Activated CD8-positive, alpha-beta T cell treated with anti-CD3 and anti-CD28 coated beads, Interleukin-2, amount 10 ng/mL, durations not matched to agents 7 days and 5 days (primary cell): ENCODE measurements at places on chromosomes 2 and 18. TPM values are rescaled to one million over a fixed set of nuclear protein-coding genes. Genes with fewer than 3 reads are reported as not detected.

The FOXD4L1 gene
- total RNA-seq: 0.29 TPM

- H3K27ac ChIP-seq: no peak overlapping the region
- H3K4me1 ChIP-seq: peaks cover 49% of the 10 kb centered on the region
- H3K27me3 ChIP-seq: no peaks in the 10 kb centered on the region
Measured at GRCh38 chr18:77207540-77207939, 42.1 kb upstream of the GALR1 start.

GRCh38 chr2:237886685-237887481 is 27.5 kb downstream of the RAMP1 start:
- no peaks in the 10 kb centered on the region for H3K36me3 ChIP-seq
- no peaks in the 10 kb centered on the region for H3K27me3 ChIP-seq
- no peak for DNase-seq
- H3K4me1 ChIP-seq: peaks cover 9% of the 10 kb centered on the region
- H3K4me3 ChIP-seq: no peak overlapping the region

DNA sequence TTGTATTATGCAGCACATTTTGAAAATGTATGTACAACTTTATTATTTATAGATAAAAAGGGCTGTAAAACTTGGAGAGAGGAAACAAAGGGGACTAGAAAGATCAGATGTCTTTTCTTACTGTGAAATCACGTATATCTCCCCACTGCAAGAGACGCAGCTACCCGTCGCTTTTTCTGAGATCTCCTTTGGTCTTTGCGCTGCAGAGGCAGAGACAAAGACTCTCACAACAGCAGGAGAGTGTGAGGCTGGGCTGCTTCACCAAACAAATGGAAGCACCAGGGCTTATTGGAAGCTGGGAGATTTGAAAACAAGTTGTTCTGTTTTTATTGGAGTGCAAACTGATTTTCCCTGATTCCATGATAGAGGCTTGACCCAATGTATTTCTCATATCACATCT is 129.0 kb upstream of the PARD3B start:
- H3K4me3 ChIP-seq: no peak overlapping the region
- no peak for DNase-seq
- no peaks in the 10 kb centered on the region for H3K4me1 ChIP-seq
- peaks cover 2% of the 10 kb centered on the region for H3K27me3 ChIP-seq
- no peak overlapping the region for H3K27ac ChIP-seq
- H3K36me3 ChIP-seq: no peaks in the 10 kb centered on the region

DNA sequence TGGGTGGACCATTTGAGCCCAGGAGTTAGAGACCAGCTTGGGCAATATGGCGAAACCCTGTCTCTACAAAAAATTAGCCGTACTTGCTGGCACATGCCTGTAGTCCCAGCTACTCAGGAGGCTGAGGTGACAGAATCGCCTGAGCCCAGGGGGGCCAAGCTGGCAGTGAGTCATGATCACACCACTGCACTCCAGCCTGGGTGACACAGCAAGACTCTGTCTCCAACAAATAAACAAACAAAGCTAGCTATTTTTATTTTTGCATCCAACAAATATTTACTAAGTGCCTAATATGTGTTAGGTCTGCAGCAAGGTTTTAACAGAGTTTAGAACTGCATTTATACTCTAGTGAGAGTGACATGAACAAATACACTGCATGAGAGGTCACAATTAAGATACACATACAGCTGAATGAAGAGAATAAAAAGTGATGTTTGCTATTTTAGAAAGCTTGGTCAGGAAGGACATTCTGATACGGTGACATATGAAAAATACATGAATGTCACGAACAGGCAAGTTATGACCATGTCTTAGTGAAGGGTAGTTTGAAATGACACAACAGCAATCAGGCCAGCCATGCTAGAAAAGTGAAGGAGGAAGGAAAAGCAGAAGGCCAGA is 83.2 kb upstream of the FRZB start:
- peaks cover 9% of the 10 kb centered on the region for H3K36me3 ChIP-seq
- no peak overlapping the region for H3K4me3 ChIP-seq
- peaks cover 47% of the 10 kb centered on the region for H3K4me1 ChIP-seq
- no peaks in the 10 kb centered on the region for H3K27me3 ChIP-seq
- DNase-seq: peak; percentile 21
- no peak overlapping the region for H3K27ac ChIP-seq

The RGPD5 gene
- 14.8 TPM for total RNA-seq

DNA sequence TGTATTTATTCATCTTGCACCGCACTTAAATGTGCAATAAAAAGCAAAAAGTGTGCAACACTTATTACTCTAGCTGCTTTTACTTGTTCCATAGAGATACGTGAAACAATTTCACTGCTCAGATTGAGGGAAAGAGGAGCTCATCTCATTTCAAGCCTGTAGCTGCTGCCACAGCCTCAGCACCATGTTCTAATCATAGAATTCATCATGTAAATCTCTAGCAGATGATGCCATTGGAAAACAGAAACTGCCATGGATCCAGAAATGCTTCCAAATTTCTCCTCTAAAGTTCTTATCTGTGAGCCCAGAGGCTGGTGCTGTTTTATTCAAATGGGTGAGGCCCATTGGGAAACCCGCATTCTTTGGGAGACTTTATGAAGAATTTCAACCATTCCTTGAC is 2.0 kb downstream of the CDC42EP3 start:
- no peak for DNase-seq
- peak overlapping the region; percentile 81 for H3K4me3 ChIP-seq
- H3K36me3 ChIP-seq: peaks cover 44% of the 10 kb centered on the region
- H3K27me3 ChIP-seq: no peaks in the 10 kb centered on the region

DNA sequence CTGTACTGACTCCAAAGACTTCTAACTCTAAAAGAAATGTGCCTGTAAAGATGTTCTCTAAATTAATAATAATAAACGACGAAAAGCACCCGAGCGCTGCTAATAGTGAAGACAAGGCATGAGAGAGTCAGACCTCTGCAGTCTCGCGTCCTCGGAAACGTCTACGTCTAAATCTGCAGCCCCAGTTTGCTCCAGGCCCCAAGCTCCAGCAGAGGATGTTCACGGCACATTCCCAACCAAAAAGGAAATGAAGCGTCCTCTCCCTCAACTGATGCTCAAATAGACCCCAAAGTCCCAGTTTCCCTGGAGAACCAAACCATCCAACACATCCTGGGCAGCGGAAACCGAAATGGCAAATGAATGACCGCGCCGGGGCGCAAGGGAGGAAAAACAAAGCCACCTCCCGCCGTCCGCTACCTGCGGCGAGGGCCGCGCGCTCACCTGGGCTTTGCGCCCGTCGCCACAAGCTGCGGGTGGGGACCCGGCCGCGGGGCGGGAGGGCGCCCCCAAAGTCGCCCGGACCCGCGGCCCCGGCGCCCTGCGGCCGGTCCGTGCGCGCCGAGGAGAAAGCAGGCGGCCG is 47.1 kb upstream of the CCDC150 start:
- H3K27ac ChIP-seq: no peak overlapping the region
- H3K27me3 ChIP-seq: peaks cover 80% of the 10 kb centered on the region
- peak overlapping the region; percentile 75 for H3K4me3 ChIP-seq
- DNase-seq: peak; percentile 27

DNA sequence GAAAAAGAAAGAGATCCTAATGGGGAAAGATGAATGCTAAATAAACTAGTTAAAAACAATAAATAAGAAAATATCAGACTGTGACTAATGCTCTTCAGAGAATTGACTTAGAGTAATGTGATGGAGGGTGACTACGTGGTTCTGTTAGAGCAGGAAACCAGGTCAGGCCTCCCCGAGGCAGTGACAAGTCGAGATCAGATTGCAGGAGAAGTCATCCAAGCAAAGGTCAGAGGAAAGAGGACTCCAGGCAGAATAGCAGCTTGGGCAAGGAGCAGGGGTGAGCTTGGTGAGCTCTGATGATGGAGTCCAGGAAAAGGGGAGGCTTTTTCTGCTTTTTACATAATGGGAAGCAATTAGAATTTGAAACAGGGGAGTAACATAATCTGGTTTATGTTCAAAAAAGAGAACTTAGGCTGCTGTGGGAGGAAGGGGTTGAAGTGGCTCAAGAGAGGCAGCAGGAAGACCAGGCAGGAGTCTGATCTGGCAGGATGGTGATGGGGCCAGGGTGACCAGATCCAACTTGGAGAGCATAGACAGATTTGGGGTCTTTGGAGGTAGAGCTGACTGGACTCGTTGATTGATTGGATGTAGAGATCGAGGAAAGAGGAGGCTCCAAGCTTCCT is 27.3 kb upstream of the ITGB6 start:
- no peaks in the 10 kb centered on the region for H3K36me3 ChIP-seq
- peaks cover 17% of the 10 kb centered on the region for H3K4me1 ChIP-seq
- no peak overlapping the region for H3K4me3 ChIP-seq
- H3K27me3 ChIP-seq: peaks cover 10% of the 10 kb centered on the region
- H3K27ac ChIP-seq: no peak overlapping the region

- no peak for DNase-seq
- H3K27me3 ChIP-seq: peaks cover 2% of the 10 kb centered on the region
- peaks cover 39% of the 10 kb centered on the region for H3K4me1 ChIP-seq
- peaks cover 2% of the 10 kb centered on the region for H3K36me3 ChIP-seq
- no peak overlapping the region for H3K27ac ChIP-seq
Measured at GRCh38 chr2:102337012-102337411, 18.6 kb upstream of the IL18R1 start.

The UPP2 gene
- not detected for total RNA-seq

DNA sequence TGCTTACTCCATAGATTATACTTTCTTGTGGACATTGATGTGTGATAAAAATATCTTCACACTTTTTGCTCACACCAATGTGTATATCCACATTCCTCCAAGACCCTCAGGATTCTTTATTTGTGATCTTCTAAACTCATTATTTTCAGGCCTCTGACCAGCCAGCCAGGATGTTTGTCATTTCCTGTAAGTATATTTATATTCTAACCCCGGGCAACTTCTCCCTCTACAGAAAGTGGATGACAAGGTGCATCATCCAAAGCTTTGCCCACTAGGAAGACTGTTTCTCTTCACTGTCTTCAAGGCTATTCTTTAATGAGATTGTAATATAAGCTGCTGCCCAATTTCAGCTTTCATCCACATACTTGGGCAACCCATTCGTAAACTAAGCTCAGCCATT is 3.6 kb upstream of the CWC22 start:
- peaks cover 11% of the 10 kb centered on the region for H3K4me1 ChIP-seq
- no peak overlapping the region for H3K4me3 ChIP-seq
- H3K36me3 ChIP-seq: no peaks in the 10 kb centered on the region
- peaks cover 1% of the 10 kb centered on the region for H3K27me3 ChIP-seq
- no peak for DNase-seq

GRCh38 chr2:85663594-85664565 is 4.1 kb downstream of the SFTPB start:
- H3K27ac ChIP-seq: peak overlapping the region; percentile 2
- H3K27me3 ChIP-seq: no peaks in the 10 kb centered on the region
- H3K4me1 ChIP-seq: peaks cover 7% of the 10 kb centered on the region
- no peaks in the 10 kb centered on the region for H3K36me3 ChIP-seq
- no peak overlapping the region for H3K4me3 ChIP-seq

The NEU2 gene
- not detected for total RNA-seq

DNA sequence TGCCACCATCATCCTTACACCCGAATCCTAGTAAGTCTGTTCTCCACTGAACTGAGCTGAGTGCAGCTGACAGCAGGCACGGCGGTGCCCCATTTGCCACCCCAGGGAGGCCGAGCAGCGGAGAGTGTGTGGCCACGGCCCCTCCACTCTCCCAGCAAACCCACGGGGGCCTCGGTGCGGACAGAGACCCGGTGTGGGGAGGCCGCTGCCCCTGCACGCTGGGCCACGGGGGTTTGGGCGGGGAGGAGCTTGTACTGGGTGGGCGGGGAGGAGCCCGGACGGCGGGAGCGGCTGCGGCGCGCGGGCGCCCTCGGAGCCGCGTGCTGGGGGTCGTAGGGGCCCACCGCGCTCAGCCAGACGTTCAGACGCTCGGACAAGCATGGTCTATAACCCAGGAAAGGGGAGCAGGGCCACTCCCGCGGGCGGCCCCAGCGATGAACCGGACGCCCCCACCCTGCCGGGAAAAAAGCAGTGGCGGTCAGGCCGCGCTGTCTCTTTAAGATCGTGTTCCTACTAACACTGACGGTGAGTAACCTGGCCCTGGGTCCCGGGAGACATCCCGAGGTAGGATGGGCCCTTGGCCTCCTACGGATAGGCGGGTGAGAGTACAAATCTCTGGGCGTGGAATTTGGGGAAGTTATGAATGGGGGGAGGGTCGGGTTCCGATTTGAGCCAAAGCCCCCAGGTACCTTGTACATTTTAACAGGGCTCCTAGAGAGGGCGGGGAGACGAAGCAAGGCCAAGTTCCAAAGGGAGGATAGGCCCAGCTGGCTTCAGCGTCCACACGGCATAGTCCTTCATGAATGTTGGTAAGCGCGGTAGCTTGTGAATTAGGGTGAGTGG is at the start of gene ITPRIPL1:
Gene ITPRIPL1 (plus strand): TSS at position 277 of the 843 bp plus-strand sequence. CDS start 523 bp downstream, at position 800.
- H3K4me1 ChIP-seq: peaks cover 66% of the 10 kb centered on the region
- H3K36me3 ChIP-seq: peaks cover 44% of the 10 kb centered on the region
- peak within 1 kb of the TSS; percentile 83 for H3K27ac ChIP-seq
- no peaks in the 10 kb centered on the region for H3K27me3 ChIP-seq

DNA sequence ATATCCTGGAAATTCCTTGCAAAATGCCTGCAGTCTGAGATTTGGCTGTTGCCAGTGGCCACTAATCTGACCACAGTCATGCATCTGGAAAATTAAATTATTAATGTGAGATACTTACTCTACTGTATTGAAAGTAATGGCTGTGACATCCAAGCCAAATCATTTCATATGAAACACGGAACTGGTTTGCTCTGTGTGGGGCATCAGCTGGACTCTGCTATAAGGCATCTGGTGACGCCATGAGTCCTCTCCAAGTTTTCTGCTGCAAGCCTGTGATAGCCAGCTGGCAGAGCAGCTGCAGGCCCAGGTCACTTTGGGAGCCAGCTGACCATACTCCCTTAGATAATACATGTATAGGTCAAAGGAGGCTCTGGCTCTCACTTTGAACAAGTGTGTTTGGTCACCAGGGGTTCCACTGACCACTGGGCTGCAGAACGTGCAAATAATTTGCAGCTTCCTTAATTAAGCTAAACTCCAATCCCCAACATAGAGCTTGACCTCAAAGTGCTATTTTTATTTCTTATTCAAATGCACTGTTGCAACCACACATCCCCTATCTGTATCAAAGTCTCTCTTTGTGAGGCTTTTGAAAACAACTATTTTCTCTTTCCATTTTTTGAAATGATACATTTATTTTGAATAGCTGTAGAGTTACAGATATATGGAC is 152.9 kb downstream of the NCKAP5 start:
- no peaks in the 10 kb centered on the region for H3K4me1 ChIP-seq
- H3K36me3 ChIP-seq: no peaks in the 10 kb centered on the region
- H3K27me3 ChIP-seq: no peaks in the 10 kb centered on the region
- no peak overlapping the region for H3K27ac ChIP-seq
- no peak for DNase-seq

DNA sequence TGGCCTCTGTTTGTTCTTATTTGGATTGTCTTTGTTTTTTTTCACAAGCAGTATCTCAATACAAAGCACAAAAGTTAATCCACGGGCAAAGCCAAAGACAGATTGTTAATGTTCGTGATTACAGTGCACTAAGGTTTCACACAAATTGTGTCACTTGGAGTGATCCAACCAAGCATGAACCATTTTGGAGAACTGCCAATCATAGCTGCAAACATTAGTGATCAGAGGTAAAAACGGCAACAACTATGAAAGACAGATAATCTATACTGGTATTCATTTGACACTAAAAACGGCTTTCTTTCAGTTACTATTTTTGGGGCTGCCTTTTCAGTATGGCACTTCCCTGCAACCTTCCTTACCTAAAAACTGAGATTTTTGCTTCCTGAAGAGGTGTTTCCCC is 213.1 kb upstream of the GULP1 start:
- H3K4me3 ChIP-seq: no peak overlapping the region
- H3K36me3 ChIP-seq: no peaks in the 10 kb centered on the region
- no peak for DNase-seq
- H3K27me3 ChIP-seq: no peaks in the 10 kb centered on the region

The GCC2 gene
- total RNA-seq: 41.4 TPM

GRCh38 chr2:158735822-158736580 is 59.1 kb upstream of the DAPL1 start:
- no peak overlapping the region for H3K4me3 ChIP-seq
- no peak for DNase-seq
- no peaks in the 10 kb centered on the region for H3K4me1 ChIP-seq
- H3K27ac ChIP-seq: no peak overlapping the region
- H3K36me3 ChIP-seq: no peaks in the 10 kb centered on the region
- peaks cover 8% of the 10 kb centered on the region for H3K27me3 ChIP-seq
